ENCODE measurements at places on chromosomes 3 and 15. TPM values are rescaled to one million over a fixed set of nuclear protein-coding genes. Genes with fewer than 3 reads are reported as not detected.

SLC9A9 gene
- total RNA-seq, result under 0.01 TPM

CADM2 gene
- total RNA-seq, result 9.3 TPM

KNL1 gene
- total RNA-seq, result 3.9 TPM

AHSG gene
- not detected for total RNA-seq

KBTBD13 gene
- total RNA-seq, result not detected

PLA2G4D gene
- total RNA-seq, result not detected

SI gene
- not detected for total RNA-seq

HESX1 gene
- 0.22 TPM for total RNA-seq

SLC51A gene
- not detected for total RNA-seq

DLEC1 gene
- total RNA-seq, result 0.39 TPM

ADIPOQ gene
- not detected for total RNA-seq

BCHE gene
- total RNA-seq, result 9.4 TPM

DENND6A gene
- total RNA-seq, result 18.1 TPM

IL20RB gene
- total RNA-seq, result 1.6 TPM

STRIT1 gene
- total RNA-seq, result not detected

SQOR gene
- total RNA-seq, result 3.9 TPM

CIB2 gene
- 23.6 TPM for total RNA-seq

SPTSSB gene
- total RNA-seq, result not detected

SCAPER gene
- total RNA-seq, result 13.6 TPM

TIMMDC1 gene
- 67.5 TPM for total RNA-seq

AADACL2 gene
- not detected for total RNA-seq

SERPINI1 gene
- total RNA-seq, result 1.6 TPM

PATL2 gene
- 0.79 TPM for total RNA-seq

PRKAR2A gene
- total RNA-seq, result 32.2 TPM

CGNL1 gene
- 0.33 TPM for total RNA-seq

PPARG gene
- 49.5 TPM for total RNA-seq
